Activated CD4-positive, alpha-beta T cell treated with anti-CD3 and anti-CD28 coated beads for 1 hour (primary cell): ENCODE measurements at places on chromosomes 4 and X.

DNA sequence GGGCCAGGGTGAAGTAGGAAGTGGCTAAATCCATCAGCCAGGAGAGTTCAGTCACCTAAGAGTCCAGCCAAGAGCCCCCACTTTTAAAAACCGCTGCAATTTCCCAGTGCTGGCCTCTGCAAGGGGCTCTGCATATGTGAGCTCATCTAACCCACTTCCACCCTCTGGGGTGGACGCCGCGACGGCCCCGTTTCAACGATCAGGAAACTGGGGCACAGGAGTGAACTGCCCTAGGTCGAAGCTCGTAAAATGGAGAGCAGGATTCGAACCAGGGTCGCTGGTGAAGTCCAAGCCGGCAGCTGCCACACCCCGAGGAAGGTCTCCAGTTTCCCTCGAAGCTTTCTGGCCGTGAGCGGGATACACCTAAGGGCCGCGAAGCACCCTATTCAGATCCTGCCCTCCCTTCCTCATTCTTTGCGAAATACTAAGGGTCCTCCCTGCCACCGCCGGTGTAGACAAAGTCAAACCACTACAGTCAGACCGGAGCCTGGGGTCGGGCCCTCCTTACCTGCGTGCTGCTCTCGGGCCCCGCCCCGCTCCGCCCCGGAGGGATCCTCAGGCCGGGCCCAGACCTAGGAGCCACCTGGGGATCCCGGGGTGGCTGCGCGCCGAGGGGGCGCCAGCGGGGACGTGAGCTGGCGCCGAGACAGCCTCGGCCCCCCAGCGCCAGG is 446 bp downstream of the EVC2 start:
- no peak for DNase-seq

DNA sequence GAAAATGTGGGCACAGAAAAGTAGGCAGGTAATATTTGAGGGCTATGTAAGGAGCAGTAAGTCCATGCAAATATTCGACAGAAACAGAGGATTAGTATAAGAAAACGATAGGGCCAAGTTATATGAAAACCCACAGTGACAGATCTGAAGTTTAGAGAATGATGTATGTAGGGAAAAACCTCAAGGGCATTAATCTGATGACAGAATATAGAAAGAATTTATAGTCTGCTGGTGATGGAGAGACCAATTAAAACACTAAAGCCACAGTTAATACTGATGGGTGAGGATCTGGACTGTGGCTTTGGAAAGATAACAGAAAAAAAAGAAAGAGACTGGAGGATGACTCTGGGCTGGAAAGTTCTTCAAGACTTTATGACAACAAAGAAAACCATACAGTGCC is 169.7 kb downstream of the PALLD start:
- DNase-seq: no peak

- DNase-seq: no peak
Observed at GRCh38 chr4:91840359-91840758, 463.4 kb upstream of the GRID2 start.

DNA sequence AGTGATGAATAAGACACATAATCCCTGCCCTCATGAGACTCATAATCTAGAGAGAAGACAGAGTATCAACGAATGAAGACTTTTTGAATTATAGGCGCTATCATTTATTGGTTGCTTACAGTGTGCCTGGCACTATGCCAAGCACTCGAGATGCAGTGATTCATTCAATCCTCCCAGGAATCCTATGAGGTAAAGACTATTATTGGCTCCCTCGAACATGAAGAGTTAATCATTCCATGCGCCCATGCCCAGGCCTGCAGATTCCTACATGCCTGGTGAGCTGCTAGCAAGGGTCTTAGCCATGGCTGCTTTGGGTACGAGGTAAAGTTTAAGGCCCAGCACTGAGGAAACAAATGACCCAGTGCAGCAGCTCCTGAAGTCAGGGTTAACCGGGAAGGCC is 47.0 kb downstream of the TEX13B start:
- DNase-seq: no peak

DNA sequence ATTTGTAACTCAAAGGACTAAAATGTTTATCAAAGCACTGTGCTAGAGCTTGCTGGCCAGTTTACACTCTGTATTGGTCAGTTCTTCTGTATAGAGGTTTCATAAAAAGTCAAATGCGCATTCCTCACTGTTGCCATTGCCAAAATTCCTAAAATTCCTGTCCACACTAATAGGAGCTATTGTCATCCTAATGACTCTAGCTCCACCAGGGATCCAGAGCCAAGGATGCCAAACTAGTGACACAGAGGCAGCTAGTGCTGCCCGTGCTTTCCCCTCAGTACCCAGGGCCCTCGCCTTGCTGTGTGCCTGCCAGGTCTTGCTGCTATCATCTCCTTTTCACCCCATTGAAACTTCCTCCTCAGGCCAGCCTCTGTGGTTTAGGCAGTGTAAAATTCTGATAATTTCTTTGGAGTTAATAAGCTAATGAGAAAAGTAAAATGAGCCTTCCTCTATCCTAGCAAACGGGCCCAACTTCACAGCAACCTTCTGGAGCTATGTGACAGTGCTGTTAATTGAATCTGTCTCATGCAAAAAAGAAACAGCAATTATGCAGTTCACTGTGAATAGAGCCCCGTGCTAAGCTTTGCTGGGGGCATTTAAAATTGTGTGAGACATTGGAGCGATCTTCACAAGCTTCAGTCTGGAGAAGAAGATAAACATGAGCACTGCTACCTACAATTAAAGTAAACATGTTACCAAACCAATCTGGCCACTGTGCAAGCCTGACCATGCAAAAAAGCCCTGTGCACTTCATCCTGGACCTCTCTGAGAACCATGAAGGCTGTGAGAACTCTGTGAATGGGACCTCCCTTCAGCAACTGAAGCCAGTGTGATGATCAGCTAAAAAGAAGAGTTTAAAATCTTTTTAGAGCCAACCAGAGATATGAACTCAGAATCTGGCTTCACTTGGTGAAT is 43.1 kb upstream of the FGF2 start:
- no peak for DNase-seq

GRCh38 chrX:84189125-84189524 is 1.1 kb upstream of the RPS6KA6 start:
- no peak for DNase-seq

GRCh38 chr4:158201876-158202275 is 8.4 kb upstream of the TMEM144 start:
- DNase-seq: no peak

DNA sequence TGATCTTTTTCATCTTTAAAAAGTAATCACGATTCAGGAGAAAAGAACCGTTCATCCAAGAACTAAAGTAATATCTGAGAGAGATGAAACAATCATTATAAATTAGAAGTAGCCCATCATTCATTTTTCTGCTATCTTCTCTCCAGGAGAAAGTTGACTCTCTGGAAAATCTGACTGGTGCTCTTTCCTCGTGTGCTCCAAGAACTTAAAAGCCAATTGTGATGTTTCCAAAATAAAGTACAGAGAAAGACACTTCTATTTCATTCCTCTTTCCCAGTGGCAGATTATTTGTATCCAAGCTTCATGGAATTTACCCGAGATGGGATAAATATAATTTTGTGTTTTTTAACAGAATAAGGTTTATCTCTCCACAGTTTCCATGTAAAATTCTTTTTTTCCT is 212.5 kb upstream of the NOCT start:
- DNase-seq: no peak

- no peak for DNase-seq
Observed at GRCh38 chr4:99329876-99330275, 8.7 kb upstream of the ADH1B start.

DNA sequence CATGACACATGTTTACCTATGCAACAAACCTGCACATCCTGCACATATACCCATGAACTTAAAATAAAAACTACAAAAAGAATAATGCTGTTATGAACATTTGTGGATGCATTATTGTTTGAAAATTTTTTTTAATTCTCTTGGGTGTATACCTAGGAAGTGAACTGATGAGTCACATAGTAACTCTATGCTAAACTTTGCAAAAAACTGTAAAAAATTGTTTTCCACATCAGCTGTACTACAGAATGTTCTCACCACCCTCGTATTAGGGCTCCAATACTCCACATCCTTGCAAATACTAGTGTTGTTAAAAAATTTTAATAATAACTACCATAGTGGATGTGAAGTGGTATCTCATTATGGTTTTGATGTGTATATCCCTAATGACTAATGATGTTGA is 33.3 kb upstream of the ZNF280C start:
- no peak for DNase-seq
